Central memory CD8-positive, alpha-beta T cell (primary cell): ENCODE measurements at places on chromosomes 3 and 15.

GRCh38 chr3:174340624-174341587 is 518.2 kb upstream of the NAALADL2 start:
- no peak for DNase-seq

- DNase-seq, result no peak
Measured at GRCh38 chr3:123672429-123673146, 87.7 kb upstream of the HACD2 start.

DNA sequence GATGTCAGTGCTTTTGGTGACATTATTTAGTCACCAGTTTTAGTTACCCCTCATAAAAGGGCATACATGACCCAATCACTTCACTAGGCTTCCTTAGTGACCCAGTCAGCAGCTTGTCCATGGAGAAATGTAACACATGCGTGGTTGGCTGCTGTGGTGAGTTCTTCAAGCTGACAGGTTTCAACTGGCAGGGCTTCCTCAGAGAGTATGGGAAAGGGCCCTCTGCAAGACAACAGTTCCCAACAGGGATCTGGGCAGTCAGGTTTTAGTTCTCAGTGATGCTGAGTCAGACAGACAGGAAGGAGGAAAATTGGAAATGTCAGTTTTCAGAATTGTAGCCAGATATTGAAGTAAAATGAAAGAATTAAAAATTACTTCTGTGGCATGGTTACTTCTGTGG is 282.5 kb downstream of the TBL1XR1 start:
- no peak for DNase-seq

- no peak for DNase-seq
Measured at GRCh38 chr15:33059184-33059583, 135.3 kb downstream of the FMN1 start.

- no peak for DNase-seq
Measured at GRCh38 chr3:114680299-114680698, 386.5 kb downstream of the TIGIT start.

DNA sequence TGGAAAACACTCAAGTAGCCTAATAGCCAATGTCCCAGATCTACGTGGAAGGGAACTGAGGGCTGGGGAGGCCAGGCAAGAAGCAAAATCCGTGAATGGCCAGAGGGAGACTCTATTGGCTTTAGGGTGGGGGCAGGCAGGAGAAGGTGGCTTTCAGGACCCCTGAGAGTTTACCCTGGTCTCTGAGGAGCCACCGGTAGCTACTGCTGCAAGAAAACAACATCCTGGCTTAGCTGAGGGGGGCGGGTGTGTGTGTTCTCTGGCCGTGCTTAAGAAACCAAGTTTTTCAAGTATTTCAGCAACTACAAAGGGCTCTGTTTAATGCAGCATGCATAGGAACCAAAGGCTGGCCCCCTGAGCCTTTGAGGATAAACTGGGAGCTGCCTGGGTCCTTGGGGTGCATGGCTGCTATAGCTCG is 47.6 kb upstream of the TRPM1 start:
- DNase-seq, result no peak

GRCh38 chr3:181782306-181782954 is 70.7 kb downstream of the SOX2 start:
- no peak for DNase-seq

GRCh38 chr15:34327906-34328305 is 9.7 kb downstream of the SLC12A6 start:
- DNase-seq, result no peak

DNA sequence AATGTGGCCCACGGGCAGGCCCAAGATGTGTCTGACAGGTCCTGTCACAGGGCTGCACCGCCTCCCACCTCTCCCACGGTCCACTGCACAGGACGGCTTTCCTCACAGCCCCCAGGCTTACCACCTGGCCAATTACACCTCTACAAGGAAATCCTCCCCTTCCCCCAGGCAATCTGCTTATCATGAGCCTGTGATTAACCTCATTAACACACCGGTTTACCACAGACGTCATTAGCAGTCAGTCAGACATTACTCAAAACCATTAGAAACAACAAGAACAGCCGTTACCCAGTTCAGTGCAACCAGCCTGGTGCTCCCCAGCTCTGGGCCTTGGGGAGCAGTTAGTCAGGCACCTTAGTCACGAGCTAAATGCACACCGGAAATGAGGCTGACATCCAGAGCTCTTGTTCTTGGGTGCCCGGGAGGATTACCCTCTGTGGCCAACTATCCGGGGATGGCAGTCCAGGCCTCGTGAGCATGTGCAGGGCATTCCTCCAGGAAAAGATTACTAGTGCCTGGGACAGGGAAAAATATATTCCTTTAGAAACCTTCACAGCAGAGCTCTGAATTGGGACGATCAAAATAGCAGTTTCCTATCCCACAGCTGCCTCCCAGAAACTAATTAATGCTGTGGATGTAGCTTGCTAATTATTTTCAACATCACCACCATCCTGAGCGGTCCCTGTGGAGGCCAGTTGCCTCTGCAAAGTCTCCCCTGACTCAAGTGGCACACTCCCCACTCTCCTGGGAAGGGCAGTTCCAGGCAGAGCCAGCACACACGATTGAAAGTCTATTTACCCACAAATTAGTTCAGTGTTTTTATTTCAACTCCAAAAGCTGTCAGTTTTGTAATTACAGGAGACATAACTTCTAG is 117.4 kb upstream of the ZBED2 start:
- DNase-seq, result peak; percentile 73

DNA sequence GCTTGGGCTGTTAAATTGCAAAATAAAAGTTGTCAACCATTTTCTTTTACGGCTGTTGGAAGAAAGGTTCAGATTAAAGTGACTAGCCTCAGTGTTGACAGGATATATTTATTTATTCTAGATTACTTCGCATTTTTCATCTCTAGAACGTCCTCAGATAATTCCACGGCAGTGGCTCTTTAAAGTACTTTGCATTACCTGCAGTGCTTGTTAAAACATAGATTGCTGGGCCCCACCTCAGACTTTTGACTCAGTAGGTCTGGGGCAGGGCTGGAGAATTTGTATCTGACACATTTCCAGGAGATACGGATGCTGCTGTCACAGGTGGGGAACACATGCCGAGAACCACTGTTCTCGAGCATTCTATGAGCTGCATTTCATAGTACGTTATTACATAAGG is 292.7 kb downstream of the EDEM1 start:
- no peak for DNase-seq

- no peak for DNase-seq
Measured at GRCh38 chr15:90239371-90239770, 5.4 kb downstream of the GDPGP1 start.

DNA sequence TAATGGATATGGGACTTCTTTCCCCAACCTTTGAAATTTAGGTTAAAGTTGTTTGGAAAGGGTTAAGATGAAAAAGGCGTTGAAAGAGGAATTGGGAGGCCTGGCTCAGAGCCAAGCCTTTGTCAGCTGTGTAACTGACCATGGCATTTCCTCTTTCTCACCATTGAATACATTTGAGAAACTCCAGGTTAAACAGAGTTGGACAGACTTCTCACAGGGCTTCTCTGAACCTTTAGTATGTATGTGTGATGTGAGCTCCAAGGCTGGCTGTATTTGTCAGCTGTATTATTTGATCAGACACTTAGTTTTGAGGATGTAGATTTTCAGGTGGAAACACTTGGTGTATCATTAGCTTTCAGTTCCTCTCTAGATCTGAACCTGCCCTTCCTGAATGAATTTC is 136.4 kb upstream of the GOLGA6L4 start:
- no peak for DNase-seq

- DNase-seq, result peak; percentile 64
Measured at GRCh38 chr15:77013776-77014131, 18.8 kb downstream of the PSTPIP1 start.

DNA sequence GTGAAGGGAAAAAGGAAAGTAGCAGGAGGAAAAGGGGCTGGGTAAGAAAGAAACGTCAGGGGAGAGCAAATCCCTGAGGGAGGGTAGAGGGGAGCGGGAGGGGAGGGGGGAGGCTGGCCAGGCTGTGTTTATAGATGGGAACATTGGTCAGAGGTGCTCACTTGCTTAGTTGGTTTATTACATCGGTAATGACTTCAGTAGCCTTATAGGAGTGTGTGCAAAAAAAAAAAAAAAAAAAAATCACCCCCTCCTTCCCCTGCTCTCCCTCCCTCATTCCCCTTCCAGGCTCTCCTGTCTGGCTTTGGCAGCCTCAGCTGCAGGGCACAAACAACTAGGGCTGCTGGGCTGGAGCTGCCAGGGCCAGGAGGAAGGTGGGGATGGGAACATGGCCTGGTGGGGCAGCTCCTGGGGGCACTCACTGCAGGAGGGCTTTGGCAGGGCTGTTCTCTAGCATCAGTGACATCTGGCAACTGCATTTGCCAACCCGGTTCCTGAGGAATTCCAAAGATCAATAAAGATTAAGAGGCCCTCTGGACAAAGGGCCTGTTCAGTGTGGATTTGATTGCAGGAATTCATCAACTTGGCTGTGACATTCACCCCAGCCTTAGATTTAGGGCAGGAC is 334.5 kb upstream of the FRG2C start:
- DNase-seq, result no peak

DNA sequence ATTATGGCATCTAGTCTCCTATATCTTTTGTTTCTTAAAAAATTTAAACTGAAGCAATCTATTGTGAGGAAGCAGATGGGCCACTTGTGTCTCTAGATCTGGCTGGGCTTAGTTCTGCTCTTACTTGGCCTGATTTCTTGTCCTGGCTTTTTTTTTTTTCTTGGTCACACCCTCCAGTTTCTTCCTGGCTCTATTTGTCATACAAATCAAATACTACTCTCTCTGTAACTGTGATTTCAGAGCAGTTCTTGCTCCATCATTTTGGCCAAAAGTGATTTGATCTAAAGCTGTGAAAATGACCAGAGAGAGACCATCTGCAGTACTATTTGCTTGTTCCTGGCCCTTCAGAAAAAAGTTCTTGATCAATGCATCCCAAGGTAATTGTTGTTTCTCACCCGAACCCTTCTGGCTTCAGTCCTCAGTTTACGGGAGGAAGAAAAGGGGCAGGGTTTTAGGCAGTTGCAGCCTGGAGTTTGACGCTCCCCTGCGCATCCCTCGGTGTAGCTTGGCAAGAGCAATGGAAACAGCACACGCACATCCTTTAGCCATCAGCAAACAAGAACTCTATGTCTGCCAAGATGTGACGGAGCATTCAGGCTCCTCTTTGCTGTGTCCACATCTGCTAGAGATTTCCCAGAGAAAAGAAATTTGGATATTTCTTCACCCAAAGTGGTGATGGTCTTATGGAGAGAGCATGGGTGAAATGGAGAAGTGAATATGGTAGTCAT is 31.6 kb downstream of the CHST2 start:
- no peak for DNase-seq

- DNase-seq, result no peak
Measured at GRCh38 chr15:56320861-56321260, 44.4 kb upstream of the TEX9 start.

DNA sequence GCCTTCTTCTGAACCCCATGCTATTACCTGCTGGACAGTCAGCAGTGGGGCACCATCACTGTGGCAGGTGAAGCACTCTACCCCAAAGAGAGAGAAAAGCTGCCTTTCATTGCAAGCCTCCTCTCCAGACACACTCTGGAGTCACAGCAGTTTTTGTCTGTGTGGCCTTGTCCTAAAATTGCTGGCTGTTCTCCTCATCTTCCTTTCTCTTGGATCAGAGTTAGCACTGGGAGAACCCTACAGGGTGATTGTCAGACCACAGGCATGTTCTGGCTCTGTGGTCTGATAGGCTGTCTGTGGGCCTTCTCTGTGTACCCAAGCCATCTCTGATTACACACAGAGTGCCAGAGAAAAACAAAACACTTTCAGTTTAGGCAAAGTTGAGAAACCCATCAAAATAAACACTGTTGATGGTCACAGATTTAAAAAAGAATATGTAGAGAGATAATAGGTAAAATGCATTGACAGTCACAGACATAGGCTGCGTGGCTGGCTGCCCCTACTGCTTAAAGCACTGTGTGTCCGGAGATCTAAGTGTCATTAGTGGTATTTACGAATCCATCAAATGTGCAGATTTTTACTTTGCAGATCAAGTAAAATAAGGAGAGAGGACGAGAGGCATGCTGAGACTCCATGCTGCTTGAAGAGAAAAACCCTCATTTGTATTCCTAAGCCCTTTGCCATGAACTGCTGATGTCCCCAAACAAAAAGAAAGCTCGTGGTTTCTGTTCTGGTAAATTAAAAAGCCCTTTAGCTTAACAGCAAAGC is 689.9 kb downstream of the TUSC7 start:
- no peak for DNase-seq

- DNase-seq, result peak; percentile 49
Measured at GRCh38 chr3:196502775-196503195, 783 bp downstream of the RNF168 start.

DNA sequence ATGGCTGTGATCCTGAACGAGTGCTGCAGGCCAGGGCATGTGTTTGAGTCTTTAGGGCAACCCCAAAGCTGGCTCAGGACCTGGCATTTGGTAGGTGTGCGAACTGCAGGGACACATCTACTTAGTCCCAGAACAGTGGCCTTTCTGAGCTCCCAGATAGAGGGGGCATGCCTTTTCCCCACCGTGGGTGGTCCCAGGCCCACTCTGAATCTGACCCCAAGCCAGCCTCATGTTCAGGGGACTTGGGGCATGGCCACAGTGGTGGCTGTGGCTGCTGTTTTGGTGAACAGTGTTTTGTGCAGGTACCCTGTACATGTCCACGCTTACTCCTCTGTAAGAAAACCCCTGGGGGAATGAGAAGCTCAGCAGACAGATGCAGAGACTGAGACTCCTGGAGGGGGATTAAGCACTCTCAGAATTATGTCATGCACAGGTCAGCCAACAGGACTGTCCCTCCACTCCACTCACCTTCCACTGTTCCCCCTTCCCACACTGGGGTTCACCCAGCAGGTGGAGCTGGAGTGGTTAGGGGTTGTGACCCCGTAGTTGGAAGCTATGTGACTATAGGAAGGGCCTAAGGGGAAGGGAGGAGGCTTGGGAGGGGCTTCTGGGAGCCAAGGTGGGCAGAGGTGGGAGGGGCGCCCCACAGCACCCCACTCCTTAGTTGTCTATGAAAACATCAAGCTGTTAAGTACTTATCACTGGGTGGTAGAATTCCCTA is 16.4 kb downstream of the ESYT3 start:
- no peak for DNase-seq

DNA sequence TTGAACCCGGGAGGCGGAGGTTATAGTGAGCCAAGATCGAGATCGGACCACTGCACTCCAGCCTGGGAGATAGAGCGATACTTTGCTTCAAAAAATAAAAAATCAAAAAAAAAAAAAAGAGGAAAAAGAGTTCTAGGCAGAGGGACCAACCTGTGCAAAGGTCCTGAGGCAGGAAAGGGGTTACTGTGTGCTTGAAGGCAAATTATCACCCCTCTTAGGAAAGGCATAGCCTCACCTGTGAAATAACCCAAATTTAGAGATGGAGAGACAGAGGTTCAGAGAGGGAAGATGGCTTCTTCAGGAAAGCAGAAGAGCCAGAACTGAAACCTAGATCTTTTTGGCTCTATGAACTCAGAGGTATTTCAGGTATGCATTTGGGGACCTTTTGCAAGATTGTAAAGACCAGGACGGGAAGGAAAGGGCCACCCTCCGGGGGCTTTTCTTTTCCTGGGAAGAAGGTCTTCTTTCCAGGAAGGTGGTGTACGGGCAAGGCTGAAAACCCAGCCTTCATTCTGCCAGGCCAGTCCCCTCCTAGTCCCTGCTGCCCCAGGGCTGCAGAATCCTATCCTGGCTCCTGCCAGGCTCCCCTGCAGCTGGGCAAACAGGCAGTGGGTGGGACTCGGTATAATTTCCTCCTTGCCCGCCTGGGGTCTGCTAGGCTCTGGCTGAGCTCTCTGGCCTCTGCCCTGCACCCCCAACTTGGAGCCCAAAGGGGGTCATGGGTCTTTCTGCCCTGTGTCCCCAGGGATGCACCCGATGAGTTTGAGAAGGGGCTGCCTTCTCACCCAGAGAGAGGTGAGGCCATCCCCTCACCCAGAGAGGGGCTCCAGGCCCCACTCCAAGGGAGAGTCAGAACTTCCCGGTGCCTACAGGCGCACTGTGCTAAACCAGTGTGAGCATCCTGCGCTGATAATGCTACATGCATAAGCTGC is 14.4 kb upstream of the CSK start:
- DNase-seq, result no peak
